Activated naive CD4-positive, alpha-beta T cell treated with anti-CD3 and anti-CD28 coated beads, Interleukin-2, amount 10 ng/mL, durations not matched to agents 7 days and 5 days (primary cell): ENCODE measurements at places on chromosomes 11 and 22.

DNA sequence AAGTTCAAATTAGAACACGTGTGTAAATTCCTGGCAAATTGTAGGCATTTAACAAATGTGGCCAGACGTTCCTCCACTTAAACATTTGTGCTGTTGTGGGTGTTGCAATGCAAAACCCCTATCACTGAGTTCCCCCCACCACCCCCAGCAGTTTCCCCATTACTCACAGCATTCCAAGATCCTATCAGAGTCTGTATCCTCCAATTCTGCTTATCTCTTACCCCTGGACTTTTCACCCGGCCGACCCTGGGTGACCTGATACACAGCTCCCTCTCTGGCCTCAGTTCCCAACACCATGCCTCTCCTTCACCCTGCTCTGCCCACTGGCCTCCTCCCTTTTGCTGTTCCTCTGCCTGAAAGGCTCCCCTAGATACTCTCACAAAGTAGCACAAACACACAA is 31.4 kb upstream of the AQP11 start:
- no peak for DNase-seq

GRCh38 chr11:31387379-31387778 is 17.7 kb downstream of the DNAJC24 start:
- DNase-seq = no peak

DNA sequence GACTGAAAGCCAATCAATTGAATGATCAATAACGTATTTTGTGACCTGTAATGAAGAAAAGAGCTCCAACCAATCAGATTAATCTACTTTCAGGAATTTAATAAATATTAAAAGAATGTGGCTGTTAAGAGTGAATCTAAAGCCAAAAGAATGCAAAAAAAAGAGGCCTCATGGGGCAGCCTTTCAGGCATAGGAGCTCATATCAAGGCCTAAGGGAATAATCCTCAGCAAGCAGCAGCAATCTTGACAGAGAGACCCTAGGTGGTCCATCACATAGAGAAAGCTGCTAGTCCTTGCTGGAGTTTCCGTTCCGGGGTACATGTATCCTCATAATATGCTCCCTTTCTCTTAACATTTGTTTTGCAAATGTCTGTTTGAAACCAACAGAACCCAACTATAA is 313.1 kb upstream of the PITPNB start:
- no peak for DNase-seq

- DNase-seq = no peak
Measured at GRCh38 chr11:8318536-8318935, 54.9 kb upstream of the LMO1 start.

- DNase-seq = no peak
Measured at GRCh38 chr22:48135592-48135991, 1373.1 kb downstream of the TBC1D22A start.

DNA sequence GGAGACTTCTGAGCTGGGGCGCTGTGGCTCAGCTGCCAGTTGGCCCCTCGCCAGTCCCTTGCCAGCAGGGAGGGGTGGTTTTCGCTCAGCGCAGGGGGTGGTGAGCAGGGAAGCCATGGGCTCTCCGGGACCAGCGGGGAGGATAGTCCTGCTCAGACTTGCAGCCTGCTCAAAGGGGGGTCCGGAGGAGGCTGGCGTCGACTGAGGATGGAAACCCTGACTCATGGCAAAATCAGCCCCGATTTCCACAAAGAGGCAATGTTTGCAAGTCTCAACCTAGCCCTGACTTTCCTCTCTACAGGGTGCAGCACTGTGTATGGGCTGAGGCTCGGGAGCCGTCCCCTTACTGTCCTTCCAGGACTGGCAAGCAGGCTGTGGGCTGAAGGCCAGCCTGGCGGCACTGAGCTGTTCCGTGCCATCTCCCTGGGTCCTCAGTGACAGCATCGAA is 35.1 kb downstream of the FBLN1 start:
- DNase-seq = no peak

DNA sequence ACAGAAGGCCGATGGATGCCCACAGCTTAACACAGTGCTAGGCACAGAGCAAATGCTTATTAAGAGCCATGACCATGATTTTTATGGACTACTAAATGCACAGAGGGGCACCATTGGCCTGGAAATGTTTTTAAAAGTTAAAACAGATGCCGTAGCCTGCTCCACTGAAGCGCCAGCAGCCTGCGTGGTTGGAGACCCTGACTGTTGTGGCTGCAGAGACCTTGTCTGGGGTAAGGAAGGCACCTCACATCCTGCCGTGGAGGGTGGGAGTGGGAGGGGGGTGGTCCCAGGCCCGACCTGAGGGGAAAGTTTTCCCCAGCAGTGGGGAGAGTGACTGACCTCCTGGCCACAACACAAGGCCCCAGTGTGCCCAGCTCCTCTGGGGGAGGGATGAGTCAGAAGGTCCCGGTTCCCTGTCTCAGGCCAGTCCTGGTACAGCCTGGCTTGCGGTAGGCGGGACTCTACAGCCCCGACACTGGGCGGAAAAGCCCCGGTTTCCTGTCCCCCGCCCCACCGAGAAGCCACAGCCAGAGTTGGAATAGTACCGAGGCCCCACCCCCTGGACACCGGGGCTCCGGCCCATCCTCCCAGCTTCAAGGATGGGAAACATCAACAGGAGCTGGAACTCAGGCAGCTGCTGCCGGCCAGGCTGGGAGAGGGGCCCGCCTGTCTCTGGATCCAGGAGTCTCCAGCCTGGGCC is 7.0 kb downstream of the CHST1 start:
- peak; percentile 14 for DNase-seq

GRCh38 chr11:66101066-66101464 is 31.0 kb downstream of the PACS1 start:
- no peak for DNase-seq

- peak; percentile 56 for DNase-seq
Measured at GRCh38 chr11:2987881-2988861, 4.0 kb downstream of the NAP1L4 start.

DNA sequence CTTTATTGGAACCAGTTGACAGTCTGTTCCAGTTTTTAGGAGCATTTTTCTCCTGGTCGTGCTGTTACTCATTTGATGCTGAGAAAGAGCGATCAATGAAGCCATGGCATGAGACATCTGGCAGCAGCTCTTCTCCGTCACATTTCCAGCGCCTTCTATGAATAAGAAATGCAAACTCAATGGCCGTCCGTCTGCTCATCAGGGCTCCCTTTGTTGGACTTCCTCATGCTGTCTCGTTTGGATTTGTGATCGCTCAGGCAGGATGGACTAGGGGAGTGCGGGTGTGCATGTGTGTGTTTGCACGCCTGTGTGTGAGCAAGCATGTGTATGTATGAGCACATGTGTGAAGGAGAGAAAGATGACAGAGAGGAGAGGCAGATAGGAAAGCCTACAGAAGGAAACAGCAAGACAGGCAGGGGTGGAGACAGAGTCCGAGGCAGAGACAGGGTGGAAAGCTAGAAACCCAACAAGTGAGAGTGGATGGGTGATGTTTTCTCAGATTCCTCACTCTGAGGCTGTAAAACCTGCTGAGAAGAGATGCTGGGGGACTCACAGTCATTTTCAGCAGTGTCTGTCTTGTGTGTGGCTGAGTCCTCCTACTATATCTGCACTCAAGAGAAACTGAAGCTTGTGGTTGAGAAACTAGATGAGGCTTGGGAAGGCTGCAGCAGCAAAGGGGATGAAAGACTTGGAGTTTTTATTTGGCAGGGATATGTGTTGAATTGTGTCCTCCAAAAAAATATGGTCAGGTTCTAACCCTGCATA is 56.0 kb upstream of the CLMP start:
- no peak for DNase-seq

DNA sequence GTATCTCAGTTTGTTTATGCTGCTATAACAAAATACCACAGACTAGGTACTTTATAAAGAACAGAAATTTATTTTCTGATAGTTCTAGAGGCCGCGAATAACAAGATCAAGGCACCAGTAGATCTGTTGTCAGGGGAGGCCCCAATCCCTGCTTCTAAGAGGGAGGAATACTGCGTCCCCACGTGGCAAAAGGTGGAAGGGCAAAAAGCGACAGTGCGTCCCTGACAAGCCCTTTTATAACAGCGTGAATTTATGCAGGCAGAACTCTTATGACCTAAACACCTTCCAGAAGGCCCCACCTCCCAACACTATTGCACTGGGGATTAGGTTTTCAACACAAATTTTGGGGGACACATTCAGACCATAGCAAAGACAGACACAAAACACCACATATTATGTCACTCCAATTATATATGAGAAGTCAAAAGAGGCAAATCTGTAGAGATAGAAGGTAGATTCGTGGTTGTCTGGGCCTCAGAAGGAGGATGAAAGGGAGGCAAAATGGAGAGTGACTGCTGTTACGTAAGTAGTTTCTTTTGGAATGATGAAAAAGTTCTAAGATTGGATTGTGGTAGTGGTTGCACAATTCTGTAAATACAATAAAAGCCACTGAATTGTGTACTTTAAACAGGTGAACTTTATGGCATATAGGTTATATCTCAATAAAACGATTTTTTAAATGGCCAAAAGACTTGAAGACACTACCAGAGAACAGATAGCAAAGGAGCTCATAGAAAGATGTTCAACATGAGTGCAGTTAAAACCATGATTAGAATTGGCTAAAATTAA is 30.1 kb upstream of the TNRC6B start:
- DNase-seq = no peak

- no peak for DNase-seq
Measured at GRCh38 chr11:5124891-5125620, 13.1 kb downstream of the OR52A5 start.

DNA sequence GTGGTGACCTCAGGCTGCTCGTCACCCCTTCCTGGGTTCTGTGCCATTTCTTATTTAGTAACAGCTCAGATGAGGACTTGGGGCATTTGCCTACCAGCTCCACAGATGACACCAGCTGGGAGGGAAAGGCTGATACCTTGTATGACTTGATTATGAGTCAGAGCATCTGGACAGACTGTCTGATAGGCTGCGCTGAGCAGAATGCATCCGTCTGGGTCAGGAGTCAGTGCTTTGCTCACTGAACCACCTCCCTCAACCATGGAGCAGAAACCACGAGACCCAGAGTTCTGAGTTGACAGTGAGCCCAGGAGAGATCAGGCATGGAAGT is 6.8 kb downstream of the ST14 start:
- no peak for DNase-seq

DNA sequence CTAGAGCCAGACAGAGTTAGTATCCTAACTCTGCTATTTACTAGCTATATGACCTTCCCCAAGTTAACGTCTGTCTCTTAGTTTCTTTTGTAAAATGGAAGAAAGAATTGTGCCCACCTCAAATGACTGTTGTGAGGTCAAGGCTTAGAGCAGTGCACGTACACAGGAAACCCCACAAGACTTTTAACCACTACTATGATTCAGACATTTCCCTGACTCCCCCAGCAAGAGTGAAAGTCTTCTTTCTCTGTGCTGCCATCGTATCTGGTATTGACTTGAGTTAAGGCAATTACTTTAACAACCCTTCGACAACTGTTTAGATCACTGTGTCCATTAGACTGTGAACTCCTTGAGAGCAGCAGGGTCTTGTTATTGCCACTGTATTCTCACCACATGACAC is 2.6 kb upstream of the OR52W1 start:
- no peak for DNase-seq

- no peak for DNase-seq
Measured at GRCh38 chr11:111409915-111410314, 30.8 kb upstream of the POU2AF1 start.

DNA sequence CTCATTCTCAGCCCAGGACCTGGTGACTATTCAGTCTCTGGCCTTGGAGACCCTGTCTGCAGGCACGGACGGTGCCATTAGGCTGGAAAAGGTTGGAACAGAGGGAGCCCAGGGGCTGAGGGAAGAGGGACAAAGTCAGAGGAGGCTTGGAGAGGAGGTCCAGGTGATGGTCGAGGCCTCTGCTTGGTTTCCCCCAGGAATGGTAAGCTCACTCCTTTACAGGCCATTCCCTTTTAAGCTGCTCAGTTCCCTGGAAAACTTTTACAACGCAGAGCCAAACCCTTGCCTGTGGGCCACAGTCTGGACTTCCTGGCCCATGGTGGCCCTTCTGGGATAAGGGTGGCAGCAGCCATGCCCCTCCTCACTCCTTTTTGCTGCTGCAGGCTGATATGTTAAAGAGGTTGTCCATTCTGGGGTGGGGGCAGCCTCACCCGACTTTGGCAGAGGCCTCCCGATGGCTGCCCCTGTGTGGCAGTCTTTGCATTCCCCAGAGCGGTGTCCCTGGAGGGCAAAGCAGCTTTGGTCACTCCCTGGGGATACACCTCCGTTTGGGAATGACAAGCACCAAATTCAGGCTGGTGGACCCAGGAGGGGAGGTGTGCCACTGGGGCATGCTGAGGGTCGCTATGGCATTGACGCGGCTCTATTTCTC is 34.0 kb upstream of the RFPL3 start:
- no peak for DNase-seq

GRCh38 chr11:117565709-117566108 is 231.3 kb downstream of the DSCAML1 start:
- no peak for DNase-seq

GRCh38 chr22:30246814-30247376 is 336 bp upstream of the LIF start:
- DNase-seq = peak; percentile 41

GRCh38 chr11:63883791-63884190 is 33.2 kb downstream of the RCOR2 start:
- no peak for DNase-seq

DNA sequence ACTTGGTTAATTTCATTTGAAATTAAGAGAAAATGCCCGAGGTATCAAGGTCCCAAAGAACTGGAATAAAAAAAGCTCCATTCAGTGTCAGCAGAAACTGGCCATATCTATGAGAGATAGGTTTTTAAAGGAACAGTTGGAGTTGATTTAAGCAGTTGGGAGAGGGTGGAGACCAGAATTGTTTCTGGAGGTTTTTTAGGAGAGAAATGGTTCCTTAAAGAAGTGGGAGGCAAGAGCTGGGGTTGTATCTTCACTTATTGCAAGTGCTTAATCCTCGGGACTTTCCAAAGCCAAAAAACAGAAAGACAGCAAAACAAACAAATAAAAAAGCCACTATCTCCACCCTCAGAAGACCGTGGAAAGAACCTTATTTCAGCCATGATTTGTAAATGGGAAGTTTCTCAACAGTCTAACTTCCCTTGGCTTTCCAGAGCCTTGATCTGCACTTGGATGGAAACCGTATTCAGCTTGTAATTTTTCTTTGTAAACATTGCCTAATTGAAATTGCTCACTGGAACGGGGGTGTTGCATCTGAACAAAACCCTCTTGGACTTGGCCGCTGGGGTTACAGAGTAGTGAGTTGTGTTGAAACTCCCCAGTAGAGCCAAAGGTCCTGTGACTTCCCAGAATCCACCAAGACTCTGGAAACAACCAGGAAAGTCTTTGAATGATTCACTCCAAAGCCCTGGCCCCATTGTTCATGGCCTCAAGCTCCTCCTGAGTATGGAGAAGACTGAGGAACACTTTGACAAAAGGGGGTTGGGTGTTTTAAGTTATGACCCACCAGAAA is 115.6 kb downstream of the SLC1A2 start:
- no peak for DNase-seq

- DNase-seq = no peak
Measured at GRCh38 chr11:13667795-13668101, 720 bp upstream of the FAR1 start.

GRCh38 chr22:31987218-31987617 is 42.9 kb downstream of the YWHAH start:
- DNase-seq = no peak
